ENCODE measurements at places on chromosomes 7 and 10.
A peak's percentile ranks its signal among the peaks of the same experiment; 100 is the strongest.

GRCh38 chr7:47218378-47219176, 363.3 kb downstream of the TNS3 start:
- no peak for DNase-seq

DNA sequence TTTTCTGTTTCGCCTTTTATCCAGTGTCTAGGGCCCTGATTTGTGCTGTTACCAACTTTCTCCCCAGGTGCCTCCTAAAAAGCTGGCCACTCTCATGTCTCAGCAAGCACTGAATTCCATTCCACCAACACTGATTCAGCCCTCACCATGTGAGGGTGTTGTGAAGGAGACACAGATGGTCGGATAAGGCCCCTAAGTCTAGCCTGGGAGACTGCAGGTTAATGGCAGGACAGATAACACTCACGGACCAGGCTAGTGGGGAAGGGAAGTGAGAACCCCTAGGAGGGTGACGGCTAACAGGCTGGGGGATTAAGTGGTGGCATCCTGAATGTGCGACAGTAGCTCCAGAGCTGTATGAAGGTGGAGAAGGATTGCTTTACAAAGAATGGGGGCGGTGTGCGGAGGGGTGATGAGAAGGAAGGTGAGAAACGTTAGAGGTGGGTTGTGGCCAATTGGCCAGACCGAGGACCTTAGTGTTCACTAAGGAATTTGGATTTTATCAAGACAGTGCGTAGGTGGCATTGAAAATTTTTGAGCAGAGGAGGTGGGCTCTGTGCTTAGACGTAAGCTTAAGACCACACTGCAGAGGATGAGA, 3.8 kb upstream of the DUSP5 start:
- no peak for DNase-seq

DNA sequence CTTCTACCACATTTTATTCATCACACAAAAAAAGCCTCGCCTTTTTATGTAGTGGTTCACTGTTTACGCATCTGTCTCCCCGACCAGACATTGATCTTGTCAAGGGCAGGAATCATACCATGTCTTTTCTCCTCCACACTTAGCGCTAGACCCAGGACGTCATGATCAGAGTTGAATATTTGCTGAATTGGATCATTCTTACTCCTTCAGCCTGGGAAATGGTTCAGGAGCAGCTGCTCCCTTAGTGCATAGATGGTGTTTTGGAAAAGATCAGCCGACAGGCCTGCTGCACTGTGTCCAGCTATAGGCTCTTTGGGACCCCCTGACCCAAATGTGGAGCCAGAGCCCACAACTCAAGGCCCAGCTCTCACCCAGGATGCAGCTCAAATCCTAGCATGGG, 249.1 kb upstream of the TMEM72 start:
- no peak for DNase-seq

DNA sequence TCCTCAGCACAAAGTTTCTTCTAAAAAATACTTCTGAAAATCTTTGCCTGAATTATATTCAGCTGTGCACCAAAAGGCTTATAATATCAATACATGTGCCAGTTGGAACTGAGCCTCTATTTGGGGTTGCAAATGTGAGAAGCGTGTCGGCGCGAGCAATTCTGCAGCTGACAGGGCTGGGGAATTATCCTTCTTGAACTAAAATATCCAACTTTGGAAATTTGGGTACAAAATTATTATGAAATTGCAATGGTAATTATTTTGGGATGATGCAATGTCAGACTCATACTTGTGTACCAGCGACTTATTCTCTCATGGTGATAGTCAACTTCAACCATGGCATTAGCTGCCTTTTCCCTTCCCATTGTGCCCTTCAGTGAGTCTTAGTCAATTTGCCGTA, 507.0 kb upstream of the KLF6 start:
- DNase-seq: no peak

GRCh38 chr10:32446536-32447406, 831 bp downstream of the CCDC7 start:
- no peak for DNase-seq

DNA sequence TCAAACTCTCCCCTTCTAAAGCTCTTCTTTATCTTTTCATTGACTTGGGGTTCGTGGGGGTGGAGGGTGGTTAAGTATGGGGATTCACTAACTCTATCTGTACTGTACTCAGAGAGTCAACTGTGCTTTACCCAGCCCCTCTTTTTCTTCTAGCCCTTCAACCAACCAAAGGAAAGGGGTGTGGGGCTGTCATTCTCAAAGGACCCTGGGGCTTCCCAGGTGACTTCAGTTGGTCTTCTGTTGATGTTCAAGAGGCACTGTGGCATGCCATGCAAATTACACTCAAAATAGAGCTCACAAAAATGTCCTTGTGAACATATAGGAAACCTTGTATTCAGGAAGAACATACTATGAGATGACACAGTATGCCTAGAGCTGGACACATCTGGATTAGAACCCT, 16.9 kb upstream of the RHOBTB1 start:
- no peak for DNase-seq

GRCh38 chr7:4733936-4734528, 41.4 kb upstream of the AP5Z1 start:
- DNase-seq: peak; percentile 46

- DNase-seq: no peak
Measured at GRCh38 chr10:120505866-120506265, 48.8 kb downstream of the PLPP4 start.

GRCh38 chr10:55174419-55174818, 373.4 kb upstream of the PCDH15 start:
- DNase-seq: no peak

- DNase-seq: no peak
Measured at GRCh38 chr10:43775384-43775783, 126.7 kb upstream of the ZNF32 start.

DNA sequence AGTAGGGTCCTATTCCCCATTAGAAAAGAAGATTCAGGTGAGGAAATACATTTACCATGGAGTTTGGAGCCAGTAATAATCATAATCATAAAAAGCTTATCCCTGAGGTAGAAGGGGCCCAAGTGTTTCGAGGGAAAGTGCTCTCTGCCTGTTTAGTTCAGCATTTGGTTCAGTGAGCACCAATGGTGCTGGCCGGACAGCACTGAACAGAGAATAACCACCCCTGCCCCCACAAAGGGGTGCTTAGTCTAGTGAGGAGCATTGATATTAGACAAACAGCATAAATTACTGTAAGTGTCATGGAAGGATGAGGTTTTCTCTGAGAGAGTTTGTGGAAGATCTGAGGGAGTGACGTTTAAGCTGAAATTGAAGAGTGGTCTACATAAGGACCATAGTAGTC, 21.6 kb upstream of the ATE1 start:
- DNase-seq: no peak

DNA sequence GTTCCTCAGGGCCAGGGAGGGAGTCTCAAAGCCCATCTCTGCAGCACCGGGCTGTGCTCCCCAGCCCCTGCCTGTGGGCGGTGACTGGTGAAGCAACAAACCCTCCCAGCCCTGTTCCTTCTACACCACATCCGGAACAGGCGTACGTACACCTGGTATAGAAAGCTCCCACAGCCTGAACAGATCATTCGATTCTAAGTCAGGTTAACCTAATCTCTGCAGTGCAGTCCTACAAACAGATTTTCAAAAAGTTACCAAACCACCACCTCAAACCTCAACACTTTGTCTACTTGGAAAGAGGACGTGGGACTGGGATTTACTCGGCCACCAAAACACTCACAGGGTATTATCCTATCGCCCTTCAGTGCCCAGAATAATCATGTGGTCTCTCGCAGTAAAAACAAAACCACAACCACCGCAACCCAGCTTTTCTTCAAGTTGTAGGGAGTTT, 238.4 kb downstream of the DIP2C start:
- no peak for DNase-seq

- no peak for DNase-seq
Measured at GRCh38 chr10:121478556-121478955, 119.7 kb downstream of the FGFR2 start.

DNA sequence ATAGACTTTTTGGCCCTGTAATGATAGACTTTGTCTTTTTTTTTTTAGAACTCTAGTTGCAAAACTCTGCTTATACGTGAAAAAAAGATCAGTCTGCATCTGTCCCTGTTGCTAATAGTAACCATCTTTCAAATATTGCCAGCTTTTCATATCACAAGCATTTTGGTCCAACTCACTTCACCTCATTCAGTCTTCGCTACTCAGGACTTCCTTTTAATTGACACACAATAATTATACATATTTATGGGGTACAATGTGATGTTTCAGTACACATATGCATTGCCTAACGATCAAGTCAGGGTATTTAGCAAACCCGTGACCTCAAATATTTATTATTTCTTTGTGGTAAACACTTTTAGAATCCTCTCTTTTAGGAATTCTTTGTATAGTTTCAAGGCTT, 867.0 kb upstream of the C7orf33 start:
- no peak for DNase-seq

GRCh38 chr7:138282997-138283396, 177.1 kb upstream of the TRIM24 start:
- no peak for DNase-seq

- no peak for DNase-seq
Measured at GRCh38 chr7:56048245-56048644, 3.0 kb downstream of the PSPH start.

- no peak for DNase-seq
Measured at GRCh38 chr7:100723732-100724275, 3.5 kb downstream of the EPO start.

GRCh38 chr10:91185239-91185875, 35.1 kb upstream of the PCGF5 start:
- DNase-seq: no peak

GRCh38 chr10:54203401-54203800, 597.6 kb downstream of the PCDH15 start:
- no peak for DNase-seq

GRCh38 chr10:66291133-66291532, 634.7 kb upstream of the LRRTM3 start:
- DNase-seq: no peak

DNA sequence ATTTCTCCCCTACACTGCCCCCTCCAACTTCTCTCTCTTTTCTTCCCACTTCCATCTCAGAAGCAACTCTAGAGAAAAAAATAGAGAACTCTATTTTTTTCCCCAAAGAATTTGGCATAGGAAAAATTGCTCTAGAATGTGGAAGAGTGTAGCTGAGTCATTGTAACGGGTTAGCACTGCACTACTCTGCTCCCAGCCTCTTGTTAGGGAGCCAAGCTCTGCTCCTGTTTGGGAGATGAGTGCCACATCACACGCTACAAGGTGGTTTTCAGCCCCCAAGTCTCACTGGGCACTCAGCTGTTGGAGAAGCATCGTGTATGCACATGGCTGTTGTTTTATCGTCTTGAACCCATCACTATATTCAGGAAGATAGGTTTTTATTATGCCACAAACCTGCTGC, 136.4 kb downstream of the BMPER start:
- no peak for DNase-seq

GRCh38 chr10:119217991-119218490, 10.7 kb downstream of the GRK5 start:
- DNase-seq: no peak

DNA sequence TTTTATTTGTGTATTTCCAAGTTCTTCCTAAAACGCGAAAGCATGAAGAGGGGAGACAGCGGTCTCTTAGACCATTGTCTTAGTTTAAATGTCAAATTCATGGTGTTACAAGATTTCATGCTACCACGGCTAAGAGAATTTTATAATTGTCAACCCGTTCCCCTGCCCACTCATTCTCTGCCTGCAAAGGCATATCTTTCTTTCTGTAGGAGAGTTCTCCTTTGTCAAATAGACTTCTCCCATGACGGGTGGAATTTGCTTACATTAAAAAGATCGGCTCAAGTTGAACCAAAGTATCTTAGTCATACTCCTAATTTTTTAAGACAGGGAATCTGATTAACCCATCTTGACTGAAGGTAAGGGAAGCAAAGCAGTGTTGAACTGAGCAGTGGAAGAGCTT, 539.2 kb downstream of the REEP3 start:
- DNase-seq: no peak

- no peak for DNase-seq
Measured at GRCh38 chr7:39468808-39469374, 97.3 kb upstream of the YAE1 start.

Measured in GDM1 (cell line).